DND-41 (cell line): ENCODE measurements at places on chromosomes 3 and 15.
A peak's percentile ranks its signal among the peaks of the same experiment; 100 is the strongest.

DNA sequence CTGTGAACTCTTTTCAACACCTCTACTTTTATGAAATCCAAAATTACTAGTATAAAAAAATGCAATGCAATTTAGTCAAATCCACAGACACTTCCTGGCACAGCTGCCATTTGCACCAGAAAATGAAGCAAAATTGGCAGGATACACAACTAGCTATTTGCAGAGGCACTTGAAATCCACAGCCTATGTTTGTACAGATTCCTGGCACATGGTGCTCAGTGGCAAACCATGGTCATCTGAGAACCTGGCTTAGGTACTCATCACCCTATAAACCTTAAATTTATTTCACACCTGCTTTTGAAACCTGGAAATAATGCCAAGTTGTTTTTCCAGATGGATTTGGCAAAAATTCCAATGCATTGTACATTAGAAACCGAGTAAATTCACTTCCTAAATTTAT is 20.2 kb upstream of the PPM1L start:
- no peak for DNase-seq

DNA sequence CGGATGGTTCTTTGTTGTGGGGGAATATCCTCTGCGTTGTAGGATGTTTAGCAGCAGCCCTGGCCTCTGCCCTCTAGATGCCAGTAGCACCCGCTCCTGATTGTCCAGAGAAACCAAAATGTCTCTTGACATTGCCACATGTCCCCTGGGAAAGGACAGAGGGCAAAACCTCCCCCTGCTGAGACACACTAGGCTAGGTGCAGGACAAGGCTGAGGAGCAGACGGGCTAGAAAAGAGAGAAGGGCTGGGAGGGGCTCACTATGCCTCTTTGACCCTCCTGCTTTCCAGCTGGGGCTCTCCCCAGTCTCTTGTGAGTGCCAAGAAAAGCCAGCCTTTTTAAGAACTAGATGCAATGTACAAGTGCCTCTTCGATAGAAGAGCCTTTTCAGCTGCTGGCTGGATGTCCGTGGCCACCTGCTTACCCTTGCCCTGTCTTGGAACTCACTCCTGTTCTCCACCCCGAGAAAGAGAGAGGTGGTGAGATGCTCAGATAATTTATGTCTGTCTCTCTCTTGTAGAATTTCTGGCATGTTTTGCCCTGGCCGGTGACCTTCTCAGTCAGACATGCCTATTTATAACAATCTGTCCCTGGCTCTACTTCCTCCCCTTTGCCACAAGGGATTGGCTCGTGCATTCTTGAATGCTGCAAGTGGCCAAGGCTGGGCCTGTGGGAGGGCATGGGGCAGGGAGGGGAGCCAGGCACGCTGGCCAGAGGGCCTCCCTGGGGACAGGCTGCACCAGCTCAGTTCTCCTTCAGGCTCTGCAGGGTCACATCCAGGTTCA is 142.6 kb downstream of the RPLP1 start:
- no peak for DNase-seq

DNA sequence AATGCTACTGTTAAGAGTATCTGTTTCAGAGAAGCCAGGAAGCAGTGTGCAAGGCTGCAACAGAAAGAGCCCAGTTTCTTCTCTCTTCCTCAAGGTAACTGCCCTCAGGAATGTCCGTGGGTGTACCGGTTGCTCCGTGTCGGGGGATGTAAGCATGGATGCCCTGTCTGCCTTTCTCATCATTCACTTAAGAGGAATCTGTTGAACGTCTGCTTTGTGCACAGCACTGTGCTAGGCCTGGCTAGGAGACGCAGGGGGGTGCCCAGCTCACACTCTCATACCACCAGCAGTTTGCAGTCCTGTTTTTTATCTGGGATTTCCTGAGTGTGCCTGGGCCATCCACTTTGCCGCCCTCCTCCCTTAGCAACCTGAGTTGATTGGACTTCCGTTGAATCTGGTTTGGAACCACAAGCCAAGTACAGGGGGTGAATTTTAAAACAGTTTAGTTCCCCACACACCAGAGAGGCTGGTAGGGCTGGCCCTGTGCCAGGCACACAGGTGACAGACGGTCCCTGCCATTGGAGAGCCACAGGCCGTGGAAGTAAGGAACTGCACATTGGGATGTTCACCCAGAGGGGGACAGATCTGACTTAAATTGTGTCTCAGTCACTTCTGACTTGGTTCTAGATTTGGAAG is 11.2 kb downstream of the BOC start:
- peak; percentile 58 for DNase-seq

GRCh38 chr3:111737706-111738086 is 121.4 kb upstream of the PHLDB2 start:
- DNase-seq, result peak; percentile 11

DNA sequence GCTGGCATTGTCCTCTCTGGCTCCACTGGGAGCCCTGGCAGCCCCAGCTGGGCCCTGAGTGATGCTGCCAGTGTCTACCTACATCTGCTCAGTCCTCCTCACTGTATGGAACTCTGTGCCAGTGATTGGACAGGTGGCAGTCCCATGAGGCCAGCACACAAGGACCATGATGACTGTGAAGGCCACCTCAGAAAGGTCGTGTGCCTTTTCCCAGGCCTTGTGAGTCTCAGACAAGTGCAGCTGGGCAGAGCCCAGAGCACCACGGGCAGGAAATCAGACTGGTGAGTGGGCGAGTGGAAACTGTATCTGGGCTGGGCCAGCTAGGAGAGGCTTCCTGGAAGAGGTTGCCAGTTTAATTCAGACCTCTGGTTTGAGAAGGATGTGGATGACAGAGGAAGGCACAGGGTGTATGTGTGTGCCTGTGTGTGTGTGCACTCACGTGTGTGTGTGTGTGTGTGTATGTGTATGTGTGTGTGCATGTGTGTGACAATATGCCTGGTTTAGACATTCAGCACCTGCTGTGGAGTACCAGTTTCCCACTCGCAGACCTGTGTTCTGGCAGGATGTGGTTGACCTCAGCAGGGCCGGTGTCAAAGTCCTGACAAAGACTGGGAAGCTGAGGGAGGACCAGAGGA is 7.0 kb downstream of the MAPKAPK3 start:
- DNase-seq, result peak; percentile 91

DNA sequence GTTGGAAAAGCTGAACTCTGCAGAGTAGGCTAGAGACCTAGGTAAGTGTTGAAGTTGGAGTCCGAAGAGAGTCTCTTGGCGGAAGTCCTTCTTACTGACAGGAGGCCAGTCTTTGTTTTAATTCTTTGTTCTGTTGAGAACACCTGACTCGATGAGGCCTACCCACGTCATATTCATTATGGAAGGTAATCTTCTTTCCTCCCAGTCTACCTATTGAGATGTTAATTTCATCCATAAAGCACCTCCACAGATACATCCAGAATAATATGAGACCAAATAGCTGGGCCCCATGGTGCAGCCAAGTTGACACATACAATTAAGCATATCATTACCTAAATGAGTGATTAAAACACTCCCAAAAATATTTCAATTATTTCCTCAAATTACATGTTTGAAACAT is 515.5 kb downstream of the CADM2 start:
- DNase-seq, result no peak

DNA sequence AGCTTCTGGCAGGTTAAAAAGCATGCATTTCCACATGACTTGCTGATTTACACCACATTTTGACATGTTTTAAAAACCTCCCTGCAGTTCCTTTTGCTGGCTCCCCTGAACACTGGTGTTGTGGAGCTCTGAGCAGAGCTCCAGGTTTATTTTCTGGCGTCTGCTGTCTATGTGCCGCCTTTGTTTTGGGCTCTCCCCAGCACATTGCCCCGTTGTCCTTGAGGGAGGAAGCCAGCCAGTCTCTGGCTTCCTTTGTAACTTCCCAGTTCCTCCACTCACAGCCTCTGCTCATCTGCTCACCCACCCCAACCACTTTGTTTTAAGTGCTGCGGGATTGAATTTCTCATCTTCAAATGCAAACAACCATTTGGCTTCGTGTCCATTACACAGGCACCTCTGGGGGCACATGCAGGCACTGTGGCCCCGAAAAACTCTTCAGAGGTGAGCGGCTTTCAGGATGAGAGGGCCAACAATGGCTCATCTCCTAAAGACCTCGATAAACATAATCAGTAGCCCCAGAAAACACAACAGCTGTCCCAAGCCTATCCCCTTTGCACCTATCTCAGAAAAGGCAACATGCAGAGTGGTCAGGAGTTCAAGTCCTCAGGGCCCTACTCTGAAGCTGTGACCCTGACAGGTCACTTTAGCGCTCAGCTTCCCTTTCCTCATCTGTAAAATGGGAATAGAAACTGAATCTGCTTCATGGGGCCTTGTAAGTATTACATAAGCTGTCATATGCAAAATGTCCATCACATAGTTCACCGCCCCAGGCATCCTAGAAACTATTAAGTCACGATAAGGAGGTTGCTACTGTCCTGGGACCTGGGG is 1.3 kb upstream of the MEF2A start:
- no peak for DNase-seq

- DNase-seq, result no peak
Measured at GRCh38 chr3:73470860-73471259, 153.9 kb downstream of the PDZRN3 start.

- DNase-seq, result no peak
Measured at GRCh38 chr15:58249646-58250312, 111.6 kb downstream of the AQP9 start.

DNA sequence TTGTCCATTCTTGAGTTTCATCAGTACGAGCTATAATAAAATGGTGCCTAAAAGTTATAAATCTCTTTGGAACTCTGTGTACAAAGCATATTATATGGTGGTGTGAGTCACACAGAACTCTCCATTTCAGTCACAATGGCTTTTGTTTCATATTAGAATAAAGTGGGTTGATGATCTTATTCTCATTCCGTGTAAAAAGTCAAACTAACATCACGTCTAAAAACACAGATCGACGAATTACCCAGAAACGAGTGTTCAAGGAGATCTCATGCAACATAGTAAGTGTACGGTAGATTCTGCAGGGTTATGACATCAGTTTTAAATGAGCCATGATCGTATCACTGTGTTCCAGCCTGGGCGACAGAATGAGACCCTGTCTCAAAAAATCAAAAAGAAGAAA is 122.4 kb downstream of the FOXP1 start:
- DNase-seq, result no peak

DNA sequence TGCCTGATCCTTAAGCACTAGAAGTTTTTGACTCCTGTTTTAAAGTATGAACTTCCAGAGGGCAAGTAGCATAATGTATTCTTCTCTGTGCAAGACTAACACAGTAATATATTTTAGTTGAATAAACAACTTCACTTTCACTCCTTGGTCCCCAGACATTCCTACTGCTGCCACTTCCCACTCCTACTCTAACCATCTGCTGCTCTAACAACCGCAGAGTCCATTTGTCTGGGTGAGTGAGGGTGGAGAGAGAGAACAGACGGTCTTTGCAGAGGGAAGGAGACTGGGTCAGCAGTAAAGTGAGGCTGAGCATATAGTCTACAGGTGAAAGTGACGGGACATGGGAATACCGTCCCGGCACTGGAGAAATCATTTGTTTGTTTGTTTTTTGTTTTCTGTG is 301.0 kb upstream of the SLCO3A1 start:
- no peak for DNase-seq

DNA sequence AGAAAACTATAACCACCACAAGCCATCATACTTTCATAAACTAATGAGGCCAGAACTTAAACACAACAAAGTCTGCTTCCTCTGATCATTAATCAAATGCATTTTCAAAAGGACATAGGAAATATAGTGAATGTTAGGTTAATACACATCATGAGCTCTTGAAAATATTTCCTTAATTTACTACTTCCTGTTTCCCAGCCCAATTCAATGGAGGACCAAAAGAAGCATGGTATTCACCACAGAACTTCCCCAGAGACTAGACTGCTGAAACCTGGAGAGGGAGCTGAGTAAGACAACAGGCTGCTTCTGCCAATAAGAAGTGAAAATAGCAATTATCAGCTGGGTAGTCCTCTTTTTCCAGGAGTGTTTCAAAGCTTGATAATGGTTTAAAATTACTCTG is 250.3 kb downstream of the ULK4 start:
- DNase-seq, result no peak

GRCh38 chr3:9946112-9947024 is 5.8 kb downstream of the PRRT3 start:
- no peak for DNase-seq

GRCh38 chr15:95511671-95512070 is 818.8 kb upstream of the NR2F2 start:
- no peak for DNase-seq

DNA sequence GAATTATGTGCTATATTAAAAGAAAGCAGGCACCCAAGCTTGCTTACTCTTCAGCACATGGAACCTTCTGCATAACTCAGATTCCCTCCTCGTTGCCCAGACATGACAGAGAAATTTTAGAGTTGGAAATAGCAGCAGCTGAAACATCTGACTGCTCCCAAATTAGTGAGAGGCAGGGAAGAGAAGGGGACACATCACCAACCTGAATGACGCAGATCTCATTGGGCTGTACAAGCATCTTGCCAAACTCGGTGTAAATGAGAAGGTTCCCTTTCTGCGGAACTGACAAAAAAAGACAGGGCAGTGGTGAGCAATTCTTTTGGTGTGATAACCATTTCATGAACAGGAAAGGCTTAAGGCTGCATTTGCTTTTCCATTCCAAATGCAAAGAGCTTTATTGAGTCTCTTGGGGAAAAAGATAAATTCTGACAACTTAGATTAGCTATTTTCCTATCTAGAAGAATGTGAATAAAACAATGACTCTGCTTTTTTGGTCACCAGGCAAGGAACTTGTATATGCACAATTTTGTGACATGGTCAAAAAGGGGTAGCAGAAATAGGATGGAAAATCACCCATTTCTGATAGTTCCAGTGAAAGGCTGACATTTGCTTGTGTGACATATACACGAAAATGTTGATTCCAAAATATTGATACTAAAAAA is 35.1 kb downstream of the HGD start:
- no peak for DNase-seq

GRCh38 chr3:151210676-151211381 is 7.8 kb upstream of the GPR171 start:
- no peak for DNase-seq
